Chondrocyte (in vitro differentiated cells): ENCODE measurements at places on chromosomes 11 and 22. TPM values are rescaled to one million over a fixed set of nuclear protein-coding genes. Genes with fewer than 3 reads are reported as not detected.
A peak's percentile ranks its signal among the peaks of the same experiment; 100 is the strongest.

- DNase-seq: no peak
Measured at GRCh38 chr22:46681010-46681409, 57.0 kb downstream of the CERK start.

GRCh38 chr22:32842486-32842885 lies 41.0 kb downstream of the TIMP3 start:
- DNase-seq: no peak

DNA sequence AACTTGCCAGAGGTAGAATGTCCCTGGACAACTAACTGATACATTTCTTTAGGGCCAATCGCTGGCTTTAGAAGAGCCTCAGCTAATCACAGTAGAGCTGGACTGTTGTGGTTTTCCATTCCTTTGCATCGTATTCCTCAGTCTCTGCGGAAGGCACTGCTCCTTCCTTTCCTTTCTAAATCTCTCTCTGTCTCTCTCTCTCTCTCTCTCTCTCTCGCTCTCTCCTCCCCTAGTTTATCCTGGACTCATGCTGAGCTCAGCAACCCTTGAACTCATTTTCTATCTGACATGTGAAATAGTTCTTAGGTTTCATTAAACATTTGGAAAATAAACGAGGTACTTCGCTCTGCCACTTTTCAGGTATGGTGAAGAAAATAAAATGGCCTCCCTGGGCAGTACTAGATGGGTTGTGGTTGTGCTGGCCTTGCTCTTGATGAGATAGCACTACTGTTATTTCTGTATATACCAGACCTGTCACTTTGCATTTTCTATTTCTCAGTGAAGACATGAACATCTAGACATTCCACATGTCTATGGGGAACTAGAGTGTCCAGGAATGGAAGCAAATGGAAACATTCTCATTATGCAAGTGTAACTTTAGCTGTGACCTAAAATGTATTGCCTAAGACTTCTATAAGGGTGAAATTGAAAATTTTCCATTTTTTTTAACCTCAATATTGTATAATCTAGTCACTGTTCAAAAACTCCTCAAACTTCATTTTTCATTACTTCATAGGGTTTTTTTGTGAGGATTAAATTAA lies 12.0 kb upstream of the SESN3 start:
- no peak for DNase-seq

GRCh38 chr11:128480066-128480465 lies 107.3 kb downstream of the ETS1 start:
- DNase-seq: no peak

DNA sequence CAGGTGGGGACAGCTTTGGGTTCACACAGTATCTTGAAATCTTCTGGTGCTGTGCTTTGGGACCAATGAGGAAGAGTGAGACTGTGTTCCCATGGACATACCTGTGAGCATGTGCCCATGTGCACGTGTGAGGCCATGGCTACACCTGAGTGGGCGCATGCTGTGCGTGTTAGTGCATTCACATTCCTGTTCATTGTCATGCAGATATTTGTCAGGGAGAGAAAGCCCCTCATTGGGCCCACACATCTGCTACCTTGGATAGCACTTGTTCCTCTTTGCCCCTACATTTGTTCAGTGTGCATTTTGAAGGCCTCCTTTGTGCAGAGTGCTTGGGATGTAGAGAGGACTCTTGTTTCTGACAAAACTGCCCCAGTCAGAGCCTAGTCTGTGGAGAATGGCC lies 154.3 kb upstream of the E2F8 start:
- DNase-seq: no peak

DNA sequence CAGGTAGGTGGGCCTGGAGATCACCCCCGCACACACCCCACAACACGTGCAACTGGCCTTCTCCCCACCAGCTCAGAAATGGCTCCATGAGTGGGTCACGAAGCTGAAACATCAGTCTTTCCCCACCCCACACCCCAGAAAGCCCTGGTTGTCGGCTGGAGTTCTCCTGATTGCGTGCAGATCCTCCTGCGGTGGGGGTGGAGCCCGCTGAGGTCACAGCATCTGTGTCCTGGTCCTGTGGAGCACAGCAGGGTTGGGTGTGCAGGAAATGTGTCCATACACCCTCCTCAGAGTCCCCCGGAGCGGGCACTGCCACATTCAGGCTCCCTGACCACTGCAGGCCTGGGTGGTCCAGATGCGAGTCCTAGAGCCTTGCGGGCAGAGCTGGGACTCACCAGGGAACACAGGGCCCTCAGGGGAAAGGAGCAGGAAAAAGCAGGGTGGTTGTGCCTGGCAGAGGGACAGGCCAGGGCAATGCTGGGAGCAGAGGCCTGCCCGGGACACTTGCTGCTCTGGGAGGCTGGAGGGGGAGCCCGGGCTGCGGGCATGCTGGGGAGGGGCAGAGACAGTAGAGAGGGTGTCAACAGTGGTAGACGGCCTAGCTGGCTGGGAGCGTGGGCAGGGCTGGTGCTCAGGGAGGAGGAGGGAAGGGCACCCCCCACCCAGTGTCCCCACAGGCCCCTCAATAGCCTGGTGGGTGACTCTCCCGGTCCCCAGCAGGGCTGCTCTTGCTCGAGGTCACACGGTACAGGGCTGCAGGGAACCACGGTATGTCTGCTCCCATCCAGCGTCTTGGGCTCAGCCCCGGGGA lies 42.4 kb upstream of the PPARA start:
- DNase-seq: no peak

DNA sequence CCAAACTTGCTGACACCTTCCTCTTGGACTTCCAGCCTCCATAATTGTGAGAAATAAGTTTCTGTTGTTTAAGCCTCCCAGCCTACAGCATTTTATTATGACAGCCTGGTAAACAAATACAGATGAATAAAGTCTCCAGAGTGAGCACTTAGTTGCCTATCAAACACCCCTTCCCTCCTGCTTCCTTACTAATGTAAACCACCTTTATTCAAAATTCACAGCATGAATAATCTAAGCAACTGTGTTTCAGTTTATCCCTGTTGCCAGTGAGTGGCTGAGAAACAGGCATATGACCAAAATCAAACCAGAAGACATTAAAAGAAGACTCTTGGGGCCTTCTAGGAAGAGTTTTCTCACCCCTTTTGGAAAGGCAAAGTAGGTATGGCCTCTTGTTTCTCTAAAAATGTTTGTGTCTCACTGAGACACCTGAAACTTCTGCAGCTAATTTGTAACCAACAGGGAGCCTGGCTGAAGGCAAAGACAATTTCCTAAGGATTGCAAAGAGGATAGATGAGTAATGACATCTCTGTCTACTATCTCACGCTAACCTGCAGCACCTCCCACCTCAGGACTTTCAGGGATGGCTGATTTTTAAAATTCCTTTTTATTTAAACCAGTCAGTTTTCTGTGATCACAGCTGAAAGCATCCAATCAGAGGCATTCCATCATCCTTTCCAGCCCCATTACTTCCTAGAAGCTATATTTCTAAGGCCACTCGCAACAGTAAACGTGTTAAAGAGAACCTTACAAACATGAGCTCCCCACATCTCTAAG lies 61.4 kb upstream of the LRRC55 start:
- no peak for DNase-seq

GRCh38 chr11:117870103-117870952 lies 6.1 kb downstream of the FXYD6 start:
- no peak for DNase-seq

DNA sequence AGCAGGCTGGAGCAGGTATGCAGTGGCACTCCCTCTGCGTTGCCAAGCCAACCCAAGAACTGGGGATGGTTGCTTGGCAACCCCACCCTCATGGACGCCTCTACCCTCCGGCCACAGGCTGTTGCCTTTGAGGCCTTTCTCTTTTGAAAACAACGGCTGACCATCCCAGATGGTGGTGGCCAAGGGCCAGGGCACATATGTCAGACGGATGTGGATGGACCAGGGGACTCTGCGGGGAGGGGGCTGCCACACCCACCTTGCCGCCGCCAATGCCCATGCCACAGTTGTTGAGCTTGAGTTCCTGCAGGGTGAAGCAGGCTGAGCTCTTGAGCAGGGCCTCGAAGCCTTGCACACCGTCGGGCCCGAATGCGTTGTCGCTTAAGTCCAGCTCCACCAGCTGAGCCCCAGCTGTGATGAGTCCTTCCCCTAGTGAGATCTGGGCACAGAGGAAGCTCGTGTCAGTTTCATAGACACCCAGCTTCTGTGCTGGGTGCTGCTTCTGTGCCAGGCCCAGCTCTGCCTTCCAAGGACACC lies 21.5 kb downstream of the RANGAP1 start:
- no peak for DNase-seq

DNA sequence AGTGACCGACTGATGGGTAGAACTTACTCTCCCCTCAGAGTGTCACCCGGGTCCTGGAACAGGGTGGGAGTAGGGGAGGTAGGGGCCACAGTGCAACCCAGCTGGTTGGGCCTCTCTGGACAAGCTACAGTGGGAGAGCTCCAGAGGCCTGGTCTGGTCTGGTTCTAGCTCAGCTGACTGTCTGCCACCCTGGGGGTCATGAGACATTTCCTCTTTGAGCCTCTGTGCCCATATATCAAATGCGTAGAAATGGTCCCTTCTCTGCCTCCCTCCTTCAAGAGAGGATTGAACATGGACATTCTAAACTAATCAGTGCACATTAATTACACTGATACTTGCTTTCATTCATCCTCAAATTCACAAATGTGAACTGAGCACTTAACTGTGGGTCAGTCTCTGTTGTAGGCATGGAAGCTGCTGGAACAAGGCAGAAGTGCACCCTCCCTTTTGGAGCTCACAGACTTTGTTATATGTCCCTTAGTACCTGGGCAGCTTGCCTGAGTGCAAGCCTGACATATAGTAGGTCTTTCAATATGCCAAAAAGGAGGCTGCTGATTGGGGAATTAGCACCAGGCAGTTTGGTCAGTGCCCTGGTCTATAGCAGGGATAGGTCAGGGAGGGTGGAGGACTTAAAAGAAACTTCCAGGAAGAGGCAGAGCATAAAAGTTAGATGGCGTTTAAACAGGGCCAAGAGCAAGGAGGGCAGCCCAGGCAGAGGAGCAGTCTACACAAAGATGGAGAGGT lies 25.7 kb downstream of the ARHGEF17 start:
- DNase-seq: no peak

DNA sequence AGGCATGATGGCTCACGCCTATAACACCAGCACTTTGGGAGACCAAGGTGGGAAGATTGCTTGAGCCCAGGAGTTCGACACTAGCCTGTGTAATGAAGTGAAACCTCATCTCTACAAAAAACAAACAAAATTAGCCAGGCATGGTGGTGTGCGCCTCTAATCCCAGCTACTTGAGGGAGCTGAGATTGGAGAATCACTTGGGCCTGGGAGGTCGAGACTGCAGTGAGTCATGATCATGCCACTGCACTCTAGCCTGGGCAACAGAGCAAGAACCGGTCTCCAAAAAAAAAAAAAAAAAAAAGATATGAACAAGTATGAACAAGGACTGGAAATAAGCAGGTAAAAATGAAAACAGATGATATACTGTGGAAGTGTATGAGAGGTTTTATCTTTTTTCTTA lies 54.1 kb upstream of the SOX6 start:
- no peak for DNase-seq

DNA sequence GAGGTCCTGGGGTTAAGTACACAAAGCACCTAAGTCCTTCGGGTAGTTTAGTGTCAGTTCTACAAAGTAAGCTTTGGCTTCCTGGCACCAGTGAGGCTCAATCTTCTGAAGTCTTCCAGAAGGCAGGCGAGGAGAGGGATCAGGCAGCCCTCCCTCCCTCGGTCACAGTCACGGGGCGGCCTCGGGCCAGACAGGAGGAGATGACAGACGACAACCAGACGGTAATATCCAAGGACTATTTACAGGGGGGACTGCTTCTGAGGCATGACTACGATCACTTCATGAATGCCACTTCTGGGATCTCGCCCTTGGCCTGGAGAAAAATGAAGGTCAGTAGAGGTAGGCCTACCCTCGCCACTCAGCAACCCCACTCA lies 383 bp upstream of the TMEM223 start:
- no peak for DNase-seq

DNA sequence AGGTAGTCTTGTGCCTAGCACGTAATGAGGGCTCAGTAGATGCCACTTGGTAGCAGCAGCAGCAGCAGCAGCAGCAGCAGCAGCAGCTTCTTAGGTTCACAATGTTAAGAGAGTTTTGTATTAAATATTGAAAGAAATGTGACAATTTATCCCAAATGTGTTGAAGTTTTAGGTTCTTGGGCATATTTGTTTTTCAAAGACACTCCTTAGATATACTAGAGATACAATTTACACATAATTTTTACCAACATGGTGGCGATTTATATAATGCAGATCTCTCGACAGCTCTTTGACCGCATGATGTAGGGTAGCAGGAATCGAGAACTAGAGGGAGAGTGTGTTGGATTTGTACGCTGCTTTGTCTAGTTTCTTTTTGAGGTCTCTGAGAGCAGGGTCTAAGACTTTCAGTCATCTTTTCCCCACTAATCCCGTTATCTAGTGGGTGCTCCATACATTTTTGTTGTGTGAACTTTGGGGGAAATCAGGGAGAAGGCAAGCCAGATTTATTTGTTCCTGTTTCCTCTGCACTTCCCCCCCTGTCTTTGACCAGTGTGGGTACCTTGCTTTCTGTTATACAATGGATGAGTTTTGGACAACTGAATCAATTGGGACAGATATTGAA lies 1.4 kb downstream of the FDX1 start:
- no peak for DNase-seq

DNA sequence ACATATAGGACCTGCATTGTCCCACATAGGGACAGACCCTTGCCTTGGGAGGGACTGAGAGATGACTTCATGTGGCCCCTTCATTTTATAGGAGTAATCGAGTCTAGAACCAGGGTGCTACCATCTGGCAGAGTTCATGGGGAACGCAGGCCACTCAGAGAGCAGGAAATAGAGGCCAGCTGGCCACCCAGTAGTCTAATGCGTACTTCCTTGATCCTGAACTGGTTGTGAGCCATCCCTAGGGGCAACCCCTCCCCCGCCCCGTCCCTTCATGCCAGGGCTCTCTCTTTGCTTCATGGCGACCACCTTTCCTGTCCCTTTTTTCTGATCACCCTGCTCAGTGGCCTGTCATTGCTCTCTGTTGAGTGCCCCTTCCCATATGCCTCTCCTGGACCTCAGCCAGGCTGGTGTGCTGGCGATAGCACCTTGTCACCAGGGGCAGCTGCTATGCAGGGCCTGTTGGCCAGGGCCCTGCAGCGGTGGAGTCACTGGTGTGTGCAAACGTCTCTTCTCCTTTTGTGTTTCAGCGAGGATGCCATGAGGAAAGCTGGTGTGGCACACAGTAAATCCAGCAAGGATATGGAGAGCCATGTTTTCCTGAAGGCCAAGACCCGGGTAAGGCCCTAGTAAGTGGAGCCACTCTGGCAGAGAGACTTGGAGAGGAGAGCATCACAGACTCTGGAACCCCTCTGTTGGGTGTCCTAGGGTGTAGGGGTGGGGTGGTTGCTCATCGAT lies 29.3 kb downstream of the MED15 start:
- peak; percentile 62 for DNase-seq

- DNase-seq: peak; percentile 25
Measured at GRCh38 chr22:41831383-41831782, 1.5 kb upstream of the SREBF2 start.

The DRD4 gene
- 0.55 to 1.7 TPM (median 1.00 TPM) in 3 replicates for total RNA-seq

The KCTD21 gene
- total RNA-seq: 12.6 to 15.2 TPM (median 14.7 TPM) in 3 replicates

The UBQLN3 gene
- total RNA-seq: 0.13 to 0.31 TPM in 2 of 3 replicates, not detected in the other

The TMEM86A gene
- total RNA-seq: 3.1 to 3.6 TPM (median 3.5 TPM) in 3 replicates

The RBMXL2 gene
- total RNA-seq: not detected in 3 replicates

The NUDT8 gene
- 8.4 to 12.6 TPM (median 11.3 TPM) in 3 replicates for total RNA-seq

The TMEM80 gene
- 16.9 to 31.3 TPM (median 20.3 TPM) in 3 replicates for total RNA-seq

The RANGAP1 gene
- total RNA-seq: 34.7 to 38.6 TPM (median 35.4 TPM) in 3 replicates
